ENCODE measurements at places on chromosomes 7 and 10. TPM values are rescaled to one million over a fixed set of nuclear protein-coding genes. Genes with fewer than 3 reads are reported as not detected.
A peak's percentile ranks its signal among the peaks of the same experiment; 100 is the strongest.

DNA sequence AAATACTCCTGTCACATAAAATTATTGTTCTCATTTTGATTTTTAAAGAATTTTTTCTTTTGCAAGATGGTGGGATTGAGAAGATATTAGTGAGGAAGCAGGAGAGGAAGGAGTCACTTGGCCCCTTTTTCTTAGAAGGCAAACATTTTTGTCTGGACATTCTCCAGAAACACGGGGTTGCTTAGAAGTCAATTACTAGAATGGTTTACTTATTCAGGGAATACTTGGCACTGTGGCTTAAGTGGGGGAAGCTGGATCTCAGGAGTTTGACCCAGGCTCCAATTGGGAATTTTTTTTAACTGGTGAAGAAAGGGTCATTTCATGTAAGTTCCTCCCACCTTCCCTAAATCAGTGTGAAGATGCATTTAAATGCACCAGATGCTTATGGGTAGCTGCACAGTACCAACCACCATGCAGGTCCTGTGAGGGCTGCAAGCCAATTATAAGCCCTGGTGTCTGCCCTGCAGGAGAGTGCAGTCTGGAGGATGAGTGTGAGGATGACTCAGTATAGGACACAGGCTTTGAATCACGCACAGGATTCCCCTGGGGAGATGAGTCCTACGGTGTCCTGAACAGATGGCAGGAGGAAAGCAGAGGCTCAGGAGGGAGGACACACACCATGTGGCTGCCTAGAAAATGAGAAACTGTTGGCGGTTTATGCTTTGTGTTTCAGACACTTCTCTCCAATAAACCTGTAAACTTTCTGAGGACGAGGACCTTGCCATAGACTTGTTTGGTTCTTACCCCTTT is 299.1 kb downstream of the PLXNA4 start:
- peak; percentile 59 for DNase-seq

PVRIG gene
- total RNA-seq: not detected

CHAT gene
- total RNA-seq: 0.56 TPM

CALCR gene
- total RNA-seq: not detected

DNA sequence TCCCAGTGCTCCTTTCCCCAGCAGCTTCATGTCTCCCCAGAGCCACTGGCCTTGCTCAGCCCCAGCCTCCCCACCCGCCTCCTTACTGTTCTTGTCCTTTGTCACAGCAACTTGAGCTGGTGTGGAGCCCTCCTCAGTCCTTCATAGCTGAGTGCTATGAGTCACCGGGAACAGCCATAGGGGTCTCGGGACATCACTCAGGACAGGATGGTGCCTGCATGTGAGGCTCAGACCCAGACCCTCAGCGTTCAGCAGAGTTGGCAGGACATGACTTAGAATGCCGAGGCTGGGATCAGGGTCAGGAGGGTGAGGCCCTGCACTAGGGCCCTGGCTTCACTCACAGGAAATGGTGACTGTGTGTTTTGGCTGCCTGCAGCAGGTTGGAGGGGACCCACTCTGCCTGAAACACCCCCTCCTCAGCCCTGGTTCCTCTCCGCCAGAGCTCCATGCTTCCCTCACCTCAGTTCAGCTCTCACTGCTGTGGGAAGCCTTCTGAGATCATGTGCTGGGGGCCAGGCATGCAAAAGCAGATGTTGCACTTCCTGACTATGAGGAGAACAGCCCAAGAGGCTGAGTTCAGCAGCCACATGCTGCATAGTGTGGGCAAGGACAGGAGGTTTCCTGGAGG is 40.7 kb upstream of the GJD4 start:
- peak; percentile 24 for DNase-seq

PHTF2 gene
- 36.6 TPM for total RNA-seq

- no peak for DNase-seq
Observed at GRCh38 chr7:56811081-56811480, 321.2 kb downstream of the ZNF479 start.

DNA sequence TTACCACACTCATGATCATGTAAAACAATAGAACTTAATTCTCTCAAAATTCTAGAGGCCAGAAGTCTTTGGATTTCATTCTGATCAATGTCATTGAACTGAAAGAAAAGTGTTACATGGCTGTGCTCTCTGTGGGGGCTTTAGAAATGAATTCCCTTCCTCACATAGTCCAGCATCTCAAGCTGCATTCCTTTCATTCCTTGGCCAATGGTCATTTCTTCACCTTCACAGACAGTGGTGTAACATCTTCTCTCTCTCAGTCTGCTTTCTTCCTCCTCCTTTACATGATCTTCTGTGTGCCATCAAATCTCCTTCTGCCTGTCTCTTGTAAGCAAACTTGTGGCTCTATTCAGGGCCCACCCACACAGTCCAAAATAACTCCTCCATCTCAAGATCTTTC is 735.3 kb downstream of the SUGCT start:
- DNase-seq: no peak

TEX36 gene
- 0.61 TPM for total RNA-seq

DNA sequence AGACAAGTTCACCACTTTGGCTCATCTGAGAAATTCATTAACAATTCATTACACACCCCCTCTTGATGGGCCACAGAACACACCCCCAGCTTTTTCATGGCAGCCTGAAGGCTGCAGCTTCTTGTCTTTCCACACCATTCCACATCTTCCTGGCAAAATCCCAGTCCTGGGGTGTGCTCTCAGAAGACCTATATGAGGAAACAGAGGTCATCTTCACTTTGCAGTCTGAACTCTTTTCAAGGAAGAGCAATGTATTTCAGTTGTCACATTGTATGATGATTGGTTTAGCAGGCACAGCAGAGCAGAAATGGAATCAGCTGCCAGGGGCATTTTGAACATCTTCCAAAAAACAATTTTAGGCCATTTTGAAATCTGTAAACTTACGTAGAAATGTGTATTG is 7.8 kb upstream of the LRRC27 start:
- DNase-seq: no peak

DNA sequence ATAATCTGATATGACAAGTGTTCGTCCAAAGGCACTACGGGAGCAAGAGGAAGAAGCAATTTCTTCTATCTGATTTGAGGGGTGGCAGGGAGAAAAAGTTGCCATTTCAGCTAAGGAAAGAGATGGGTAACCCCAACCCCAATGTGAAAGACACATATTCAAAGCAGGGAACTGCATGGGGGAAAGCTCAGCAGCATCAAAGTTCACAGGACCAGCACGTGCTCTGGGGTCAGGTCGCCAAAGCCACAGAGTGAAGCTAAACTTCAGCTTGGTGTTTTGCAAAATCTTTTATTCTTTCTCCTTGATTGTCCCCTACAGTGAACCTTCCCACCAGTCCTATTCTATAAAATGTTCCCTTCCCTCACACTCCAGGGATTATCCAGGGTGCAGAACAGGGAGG is 112.8 kb upstream of the PPP2R2D start:
- no peak for DNase-seq

SAMD9L gene
- 0.26 TPM for total RNA-seq

GRCh38 chr7:155380976-155381851 is 76.7 kb upstream of the EN2 start:
- no peak for DNase-seq

CLRN3 gene
- not detected for total RNA-seq

FBXO24 gene
- total RNA-seq: 0.44 TPM

MYPN gene
- total RNA-seq: 0.87 TPM

DNA sequence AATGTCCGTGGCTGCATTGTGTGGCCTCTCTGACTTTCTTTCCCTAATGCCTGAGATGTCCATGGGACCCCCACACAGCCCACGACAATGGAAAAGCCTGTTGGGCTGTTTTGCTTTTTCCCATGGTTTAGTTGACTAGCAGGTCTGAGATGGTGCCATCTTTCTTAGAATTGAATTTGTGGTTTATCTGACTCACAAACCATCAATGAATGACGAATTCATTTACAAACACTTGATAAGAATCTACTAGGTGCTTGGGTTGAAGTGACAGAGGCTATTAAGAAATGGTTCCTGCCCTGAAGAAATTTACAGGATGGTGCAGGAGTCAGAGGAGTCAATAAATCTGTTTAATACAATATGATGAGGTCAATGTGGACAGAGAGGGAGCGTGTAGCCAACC is 75.4 kb downstream of the OTUD1 start:
- DNase-seq: no peak

- peak; percentile 58 for DNase-seq
Observed at GRCh38 chr7:89623018-89623672, 531.1 kb upstream of the STEAP1 start.

GRCh38 chr10:1323951-1324350 is 267.8 kb downstream of the WDR37 start:
- DNase-seq: no peak

LDB1 gene
- total RNA-seq: 82.4 TPM

DNA sequence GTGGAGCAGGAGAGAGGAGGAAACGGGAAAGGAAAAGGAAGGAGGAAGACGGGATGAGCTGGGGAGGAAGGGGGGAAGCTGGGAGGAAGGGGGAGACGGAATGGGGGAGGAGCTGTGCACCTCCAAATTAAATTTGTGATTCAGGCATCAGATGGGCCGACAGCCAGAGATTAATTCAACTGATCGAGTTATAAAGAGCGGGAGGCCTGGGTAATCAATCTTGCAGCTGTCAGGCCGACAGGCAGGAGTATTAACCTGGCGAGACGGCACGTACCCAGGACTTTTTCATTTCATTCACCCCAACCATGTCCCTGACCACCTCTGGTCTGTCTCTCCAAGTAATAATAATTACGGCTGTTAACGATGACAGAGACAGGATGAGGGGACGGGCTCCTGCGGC is 26.2 kb downstream of the KAZALD1 start:
- DNase-seq: no peak

TMEM26 gene
- not detected for total RNA-seq

DNA sequence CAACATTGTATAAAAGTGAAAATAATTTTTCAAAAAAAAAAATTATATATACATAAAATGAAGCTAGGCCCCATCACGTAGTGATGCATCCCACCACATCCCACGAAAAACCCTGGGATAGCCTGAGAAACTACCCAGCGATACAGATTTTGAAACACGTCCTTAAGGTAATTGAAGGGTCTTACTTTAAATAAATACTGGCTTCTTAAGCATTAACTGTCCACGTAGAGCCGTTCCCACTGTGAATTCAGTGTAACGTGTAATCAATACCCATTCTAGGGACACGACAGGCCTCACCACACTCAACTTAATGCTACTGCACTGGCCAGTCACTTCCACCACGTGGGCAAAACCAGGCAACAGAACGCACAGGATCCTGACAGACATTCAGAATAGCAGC is 4.0 kb downstream of the ANKRD61 start:
- no peak for DNase-seq

- DNase-seq: no peak
Observed at GRCh38 chr7:127870231-127870907, 160.9 kb downstream of the LRRC4 start.

GRCh38 chr10:89351412-89351779 is 23.6 kb downstream of the IFIT3 start:
- DNase-seq: no peak

DNA sequence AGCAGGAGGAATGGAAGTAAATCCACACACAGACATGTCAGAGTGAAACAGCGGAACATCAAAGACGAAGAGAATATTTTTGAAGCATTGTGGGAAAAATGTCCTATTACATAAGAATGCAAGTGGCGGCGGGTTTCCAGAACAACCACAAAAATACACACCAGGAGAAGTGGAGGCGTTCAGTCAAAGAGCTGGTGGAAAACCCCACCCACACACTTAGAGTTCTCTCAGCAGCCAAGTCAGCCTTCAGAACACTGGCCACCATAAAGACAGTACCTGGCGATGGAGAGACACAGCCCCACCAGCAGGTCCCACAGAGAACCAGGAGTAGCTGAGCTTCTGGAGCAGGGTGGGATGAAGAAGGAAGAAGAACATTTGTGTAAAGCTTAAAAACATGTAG is 23.7 kb downstream of the NKX6-2 start:
- no peak for DNase-seq

AGBL3 gene
- total RNA-seq: 2.4 TPM
